ENCODE measurements at places on chromosomes 11 and 22. TPM values are rescaled to one million over a fixed set of nuclear protein-coding genes. Genes with fewer than 3 reads are reported as not detected.

The RTN3 gene
- 93.2 TPM for total RNA-seq

The TMEM191C gene
- total RNA-seq: 4.2 TPM

The IL17REL gene
- total RNA-seq: 0.31 TPM

The HBE1 gene
- 0.29 TPM for total RNA-seq

The MRGPRX3 gene
- total RNA-seq: not detected

The OR2D3 gene
- not detected for total RNA-seq

The OR51M1 gene
- total RNA-seq: not detected

The TTC38 gene
- 30.0 TPM for total RNA-seq

GRCh38 chr11:76436020-76436419 is 8.8 kb upstream of the EMSY start:
- DNase-seq: no peak
- peaks cover under 1% of the 10 kb centered on the region for H3K4me1 ChIP-seq
- H3K36me3 ChIP-seq: peaks cover 5% of the 10 kb centered on the region

- H3K36me3 ChIP-seq: no peaks in the 10 kb centered on the region
- H3K27ac ChIP-seq: peak overlapping the region; percentile 37
- DNase-seq: no peak
- H3K4me1 ChIP-seq: peaks cover 17% of the 10 kb centered on the region
Measured at GRCh38 chr11:64094463-64095260, 58.9 kb downstream of the FLRT1 start.

DNA sequence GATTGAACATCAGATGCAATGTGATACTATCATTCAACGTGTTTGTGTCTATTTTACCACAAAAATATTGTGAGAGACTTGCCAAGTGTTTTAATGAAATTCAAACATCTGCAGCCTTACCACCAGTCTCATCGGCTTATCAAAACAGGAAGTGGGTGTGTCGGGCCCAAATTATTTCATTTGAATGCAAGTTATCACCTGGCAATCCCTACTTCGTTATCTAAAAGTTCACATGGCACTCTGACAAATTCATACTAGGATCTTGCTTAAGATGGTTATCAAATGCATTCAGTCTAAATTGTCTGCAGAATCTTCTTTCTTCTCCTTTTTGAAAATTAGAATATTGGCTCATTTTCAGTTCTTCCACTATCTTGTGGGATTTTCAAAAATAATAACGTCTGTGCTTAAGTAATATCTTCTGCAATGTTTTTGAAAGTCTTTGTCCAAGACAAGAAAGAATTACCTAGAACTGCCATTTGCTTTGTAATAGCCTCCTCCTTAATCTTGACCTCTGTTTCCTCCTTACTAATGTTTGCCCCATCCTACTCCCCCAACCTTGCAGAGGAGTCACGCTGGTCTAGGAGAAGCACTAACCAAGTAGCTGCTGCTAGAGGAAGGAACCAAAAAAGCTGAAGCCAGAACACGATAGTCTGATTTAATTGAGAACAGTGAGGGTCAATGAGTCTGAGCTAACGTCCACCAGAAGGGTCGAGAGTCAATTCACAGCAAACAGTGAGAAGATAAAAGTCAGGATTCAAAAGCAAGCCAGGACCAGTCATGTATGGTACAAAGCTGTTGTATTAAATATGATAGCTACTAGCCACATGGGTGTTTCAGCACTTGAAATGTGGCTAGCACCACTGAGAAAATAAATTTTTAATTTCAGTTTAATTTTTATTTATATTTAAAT is 10.2 kb upstream of the BIRC3 start:
- peak overlapping the region; percentile 2 for H3K27ac ChIP-seq
- H3K27me3 ChIP-seq: no peaks in the 10 kb centered on the region
- H3K4me3 ChIP-seq: no peak overlapping the region
- peaks cover 1% of the 10 kb centered on the region for H3K36me3 ChIP-seq
- no peak for DNase-seq

DNA sequence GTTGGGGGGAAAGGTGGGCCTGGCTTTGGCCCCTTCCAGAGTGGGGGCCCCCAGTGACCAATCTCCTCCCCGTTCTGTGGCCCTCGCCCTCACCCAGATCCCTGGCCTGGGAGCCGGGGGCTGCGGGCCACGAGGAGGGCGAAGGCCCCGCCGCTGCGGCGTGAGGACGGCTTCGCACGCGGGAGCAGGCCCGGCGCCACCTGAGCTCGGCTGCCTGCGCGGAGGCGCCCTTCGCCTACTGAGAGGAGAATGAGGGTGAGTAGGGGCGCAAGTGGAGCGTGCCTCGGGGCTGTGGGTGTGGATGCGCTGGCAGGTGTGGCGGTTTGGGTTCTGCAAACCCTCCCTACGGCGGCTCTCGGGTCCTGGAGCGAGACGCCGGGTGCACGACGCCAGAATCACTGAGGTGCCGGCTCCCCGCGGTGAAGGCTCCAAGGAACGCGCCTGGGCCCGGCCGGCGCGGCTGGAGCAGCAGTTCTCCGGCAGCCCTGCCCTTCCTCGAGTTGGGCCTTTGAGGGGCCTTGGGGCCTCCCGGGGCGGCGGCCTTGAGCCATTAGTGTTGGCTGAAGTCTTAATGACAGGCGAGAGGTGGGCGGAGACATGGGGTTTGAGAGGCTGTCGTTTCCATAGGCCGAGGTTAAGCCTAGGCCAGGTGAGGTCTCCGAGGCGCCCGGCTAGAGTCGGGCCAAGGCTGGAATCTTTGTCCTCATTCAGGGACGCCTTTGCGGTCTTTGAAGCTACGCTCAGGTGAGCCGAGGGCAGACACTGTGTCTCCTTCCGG is 65.3 kb downstream of the CTTN start:
- H3K27ac ChIP-seq: no peak overlapping the region
- H3K36me3 ChIP-seq: no peaks in the 10 kb centered on the region
- H3K27me3 ChIP-seq: peaks cover 3% of the 10 kb centered on the region
- DNase-seq: no peak
- no peak overlapping the region for H3K4me3 ChIP-seq

DNA sequence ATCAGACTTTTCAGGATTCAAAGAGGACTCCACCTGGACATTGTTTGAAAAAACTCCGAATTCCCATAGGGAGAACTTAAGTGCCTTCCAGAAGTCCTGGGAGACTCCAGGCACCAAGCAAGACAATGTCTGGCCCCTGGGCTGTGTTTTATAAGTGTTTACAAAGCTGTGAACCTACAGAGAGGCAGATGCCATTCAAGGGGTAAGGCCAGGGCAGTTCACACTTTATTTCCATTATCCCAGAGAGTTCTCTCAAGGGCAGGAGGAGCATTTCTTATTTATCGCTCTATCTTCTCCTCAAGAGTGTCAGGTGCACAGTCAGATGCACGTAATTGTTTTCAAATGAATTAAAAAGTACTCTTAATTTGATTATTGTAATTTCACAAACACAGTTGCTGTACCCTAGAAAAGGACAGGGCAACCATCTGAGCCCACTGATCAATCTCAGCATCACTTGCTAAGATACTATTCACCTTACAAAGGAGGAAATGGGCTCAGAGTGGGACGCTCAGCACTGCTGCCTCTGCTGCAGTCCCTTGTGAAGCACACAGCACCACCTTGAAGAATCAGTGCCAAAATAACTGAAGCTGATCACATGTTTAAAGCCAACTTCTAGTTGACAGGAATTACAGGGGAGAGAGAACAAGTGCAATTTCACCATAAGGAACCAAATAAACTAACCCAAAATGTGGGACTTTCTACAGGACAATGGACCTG is 35.0 kb downstream of the RASSF10 start:
- H3K4me1 ChIP-seq: peaks cover 12% of the 10 kb centered on the region
- no peaks in the 10 kb centered on the region for H3K36me3 ChIP-seq
- H3K27me3 ChIP-seq: peaks cover 13% of the 10 kb centered on the region
- H3K4me3 ChIP-seq: no peak overlapping the region
- no peak for DNase-seq

GRCh38 chr11:75273411-75274391 is 33.1 kb downstream of the TPBGL start:
- H3K27ac ChIP-seq: no peak overlapping the region
- no peak overlapping the region for H3K4me3 ChIP-seq
- no peaks in the 10 kb centered on the region for H3K27me3 ChIP-seq
- H3K4me1 ChIP-seq: no peaks in the 10 kb centered on the region
- no peak for DNase-seq

- no peak overlapping the region for H3K27ac ChIP-seq
- H3K4me1 ChIP-seq: no peaks in the 10 kb centered on the region
- no peak overlapping the region for H3K4me3 ChIP-seq
- DNase-seq: no peak
- no peaks in the 10 kb centered on the region for H3K36me3 ChIP-seq
- H3K27me3 ChIP-seq: peaks cover 75% of the 10 kb centered on the region
Measured at GRCh38 chr11:31995032-31995431, 95.8 kb upstream of the RCN1 start.

DNA sequence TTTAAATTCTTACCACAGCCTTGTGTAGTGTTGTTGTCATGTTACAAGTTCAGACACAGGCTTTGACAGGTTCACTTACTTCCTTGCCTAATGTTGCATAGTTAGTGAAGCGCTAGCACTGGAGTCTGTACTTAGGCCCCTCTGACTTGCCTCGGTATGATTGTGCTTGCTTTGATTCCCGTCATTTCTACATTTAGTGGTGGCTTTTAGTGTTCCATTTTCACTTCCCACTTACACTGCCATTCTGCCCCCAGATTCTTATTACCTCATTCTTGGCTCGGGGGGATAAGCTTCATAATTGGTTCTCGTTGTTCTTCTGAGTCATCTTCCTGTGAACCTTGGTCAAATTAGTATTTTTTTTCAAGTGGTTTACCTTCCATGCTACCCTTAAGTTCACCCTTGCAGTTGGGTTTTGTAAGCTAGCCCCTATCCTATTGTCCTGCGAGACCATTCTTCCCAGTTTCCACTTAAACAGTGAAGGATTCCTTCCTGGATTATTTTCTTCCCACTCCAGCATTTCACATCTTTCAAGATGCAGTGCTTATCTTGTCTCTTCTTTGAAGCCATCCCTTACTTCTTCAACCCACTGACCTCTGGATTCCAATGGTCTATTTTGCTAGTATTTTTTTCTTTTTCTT is 68.7 kb downstream of the DDX10 start:
- no peak overlapping the region for H3K4me3 ChIP-seq
- peak overlapping the region; percentile 57 for H3K27ac ChIP-seq
- peaks cover 17% of the 10 kb centered on the region for H3K36me3 ChIP-seq
- H3K27me3 ChIP-seq: no peaks in the 10 kb centered on the region

DNA sequence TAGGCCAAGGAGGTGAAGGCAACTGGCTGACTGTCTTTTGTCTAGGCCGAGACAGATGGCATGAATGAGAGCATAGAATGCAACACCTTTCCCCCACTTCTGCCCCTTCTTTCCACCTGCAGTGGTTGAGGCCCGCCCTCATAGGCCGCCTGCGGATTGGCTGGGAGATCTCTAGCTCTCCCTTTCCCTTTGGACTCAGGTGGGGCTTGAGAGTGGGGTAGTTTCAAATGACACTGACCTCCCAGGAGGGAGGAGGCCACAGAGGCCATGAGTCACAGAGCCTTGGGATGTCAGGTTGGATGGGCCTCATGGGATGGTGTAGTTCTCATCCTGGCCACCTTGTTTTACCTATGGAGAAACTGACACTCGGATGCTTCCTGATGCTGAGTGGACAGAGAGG is 9.1 kb downstream of the MICAL2 start:
- no peak for DNase-seq
- no peaks in the 10 kb centered on the region for H3K36me3 ChIP-seq
- no peak overlapping the region for H3K27ac ChIP-seq
- H3K4me3 ChIP-seq: no peak overlapping the region
- peaks cover 25% of the 10 kb centered on the region for H3K4me1 ChIP-seq
- peaks cover 12% of the 10 kb centered on the region for H3K27me3 ChIP-seq

DNA sequence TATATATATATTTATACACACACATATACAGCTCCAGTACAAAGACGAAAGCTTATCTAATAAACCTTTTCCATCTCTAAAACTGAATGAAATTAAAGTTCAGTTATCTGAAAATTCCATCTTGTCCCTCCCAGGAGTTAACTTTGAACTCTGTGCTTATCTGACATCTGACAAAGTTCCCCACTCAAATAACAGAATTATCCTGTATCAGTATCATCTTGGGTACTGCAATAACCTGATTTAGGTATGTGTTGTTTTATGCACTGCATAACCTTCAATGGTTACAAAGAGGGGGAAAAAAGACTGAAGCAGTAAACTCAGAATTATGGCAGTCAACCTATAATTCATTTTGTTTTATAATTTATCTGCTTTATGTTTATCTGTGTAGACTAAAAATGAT is 96.6 kb downstream of the SGSM3 start:
- H3K4me1 ChIP-seq: peaks cover 49% of the 10 kb centered on the region
- no peak for DNase-seq
- H3K4me3 ChIP-seq: no peak overlapping the region
- no peaks in the 10 kb centered on the region for H3K27me3 ChIP-seq

DNA sequence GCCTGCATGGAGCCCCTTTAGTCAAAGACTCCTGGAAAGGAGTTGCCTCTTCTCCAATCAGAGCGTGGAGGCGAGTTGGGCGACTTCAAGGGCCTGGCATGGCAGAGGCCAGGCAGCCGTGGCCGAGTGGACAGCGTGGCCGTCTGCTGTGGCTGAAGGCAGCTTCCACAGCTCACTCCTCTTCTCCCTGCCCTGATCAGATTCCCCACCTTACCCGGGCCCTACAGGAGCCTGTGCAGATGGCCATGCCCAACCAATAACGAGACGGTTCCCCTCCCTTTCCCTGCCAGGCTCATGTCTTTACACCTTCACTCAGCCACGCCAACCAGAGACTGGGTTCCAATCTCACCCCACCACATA is 20.0 kb upstream of the SLC22A12 start:
- H3K4me3 ChIP-seq: no peak overlapping the region
- peaks cover 12% of the 10 kb centered on the region for H3K4me1 ChIP-seq
- no peak overlapping the region for H3K27ac ChIP-seq

- H3K4me3 ChIP-seq: no peak overlapping the region
- H3K27me3 ChIP-seq: no peaks in the 10 kb centered on the region
- H3K36me3 ChIP-seq: no peaks in the 10 kb centered on the region
- DNase-seq: no peak
- H3K27ac ChIP-seq: peak overlapping the region; percentile 33
Measured at GRCh38 chr22:45452565-45453379, 39.3 kb downstream of the RIBC2 start.

GRCh38 chr11:29485641-29486040 is 531.2 kb downstream of the KCNA4 start:
- peaks cover 5% of the 10 kb centered on the region for H3K4me1 ChIP-seq
- H3K36me3 ChIP-seq: no peaks in the 10 kb centered on the region
- DNase-seq: no peak
- H3K27ac ChIP-seq: no peak overlapping the region
- H3K27me3 ChIP-seq: no peaks in the 10 kb centered on the region

DNA sequence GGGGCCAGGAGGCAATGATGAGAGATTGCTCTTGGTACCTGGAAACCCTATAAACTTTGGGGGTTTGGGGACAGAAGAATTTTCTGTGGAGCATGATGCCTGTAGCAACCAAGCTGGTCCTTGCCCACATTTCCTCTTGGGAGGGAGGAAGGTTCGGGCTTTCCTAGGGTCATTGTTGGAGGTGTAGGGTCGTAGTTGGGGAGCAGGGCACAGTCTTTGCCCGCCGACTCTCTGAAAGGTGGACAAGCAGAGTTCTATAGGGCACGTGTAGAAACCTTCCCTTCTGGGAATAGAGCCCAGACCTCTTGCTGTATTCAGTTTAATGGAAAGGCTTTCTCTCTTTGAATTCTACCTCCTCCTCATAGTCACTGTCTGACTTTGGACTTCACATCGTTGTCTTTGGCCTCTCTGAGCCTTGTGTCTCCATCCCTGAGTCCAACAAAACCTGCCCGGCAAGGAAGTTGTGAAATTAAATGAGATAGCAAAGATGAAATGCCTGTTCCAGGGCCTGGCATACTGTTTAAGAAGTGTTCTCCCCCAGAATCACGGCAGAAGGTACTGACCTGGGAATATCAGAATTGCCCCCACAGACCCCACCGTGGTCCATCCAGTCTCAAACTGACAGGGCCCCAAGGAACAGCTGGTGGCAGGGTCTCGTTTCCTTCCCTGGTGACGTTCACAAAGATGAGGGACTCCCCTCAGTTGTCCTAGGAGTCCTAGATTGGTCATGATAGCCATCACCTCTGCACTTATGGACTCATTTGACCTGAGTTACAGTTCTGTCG is 1.6 kb downstream of the PRDM11 start:
- peak overlapping the region; percentile 85 for H3K4me3 ChIP-seq
- H3K27me3 ChIP-seq: peaks cover 24% of the 10 kb centered on the region
- DNase-seq: peak; percentile 24
- peaks cover 27% of the 10 kb centered on the region for H3K4me1 ChIP-seq
